ENCODE measurements at places on chromosomes 13 and 19.

GRCh38 chr13:52780092-52780491 lies 40.5 kb upstream of the CNMD start:
- DNase-seq: no peak

DNA sequence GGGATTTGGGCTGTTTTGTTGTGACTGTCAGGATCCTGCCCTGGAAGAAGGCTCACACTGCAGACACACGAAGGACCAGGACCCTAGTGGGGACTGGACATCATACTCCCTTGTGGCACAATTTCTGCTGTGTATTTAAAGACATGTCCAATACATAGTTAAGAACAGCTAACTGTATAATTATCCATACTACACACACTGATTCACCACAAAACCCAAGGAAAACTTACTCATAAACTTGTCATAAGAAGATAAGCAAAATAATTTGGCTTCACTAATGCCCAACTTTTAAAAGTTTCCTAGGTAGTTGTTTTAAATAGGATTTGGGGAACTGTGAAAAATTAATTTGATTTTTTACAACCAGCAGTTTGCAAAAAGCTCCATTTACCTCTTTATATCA lies 46.1 kb downstream of the LATS2 start:
- DNase-seq: no peak

GRCh38 chr13:44350775-44351504 lies 22.7 kb upstream of the SERP2 start:
- DNase-seq: no peak

DNA sequence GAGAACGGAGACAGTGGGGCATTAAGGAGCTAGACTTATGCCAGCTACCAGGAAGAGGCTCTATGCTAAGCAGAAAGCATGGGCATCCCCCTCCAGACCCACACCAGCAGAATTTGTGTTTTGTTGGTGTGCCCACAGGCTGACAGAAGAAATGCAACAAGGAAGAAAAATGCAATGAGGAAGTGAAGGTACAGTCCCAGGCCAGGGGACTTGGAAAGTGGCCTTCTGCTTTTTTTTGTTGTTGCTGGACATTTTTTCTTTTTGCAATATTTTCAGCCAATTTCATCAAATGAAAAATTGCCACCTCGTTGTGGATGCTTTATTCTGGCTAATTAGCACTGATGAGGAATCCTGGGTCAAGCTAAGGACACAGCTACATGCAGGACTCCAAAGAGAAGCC lies 167.7 kb downstream of the TSHZ3 start:
- DNase-seq: no peak

DNA sequence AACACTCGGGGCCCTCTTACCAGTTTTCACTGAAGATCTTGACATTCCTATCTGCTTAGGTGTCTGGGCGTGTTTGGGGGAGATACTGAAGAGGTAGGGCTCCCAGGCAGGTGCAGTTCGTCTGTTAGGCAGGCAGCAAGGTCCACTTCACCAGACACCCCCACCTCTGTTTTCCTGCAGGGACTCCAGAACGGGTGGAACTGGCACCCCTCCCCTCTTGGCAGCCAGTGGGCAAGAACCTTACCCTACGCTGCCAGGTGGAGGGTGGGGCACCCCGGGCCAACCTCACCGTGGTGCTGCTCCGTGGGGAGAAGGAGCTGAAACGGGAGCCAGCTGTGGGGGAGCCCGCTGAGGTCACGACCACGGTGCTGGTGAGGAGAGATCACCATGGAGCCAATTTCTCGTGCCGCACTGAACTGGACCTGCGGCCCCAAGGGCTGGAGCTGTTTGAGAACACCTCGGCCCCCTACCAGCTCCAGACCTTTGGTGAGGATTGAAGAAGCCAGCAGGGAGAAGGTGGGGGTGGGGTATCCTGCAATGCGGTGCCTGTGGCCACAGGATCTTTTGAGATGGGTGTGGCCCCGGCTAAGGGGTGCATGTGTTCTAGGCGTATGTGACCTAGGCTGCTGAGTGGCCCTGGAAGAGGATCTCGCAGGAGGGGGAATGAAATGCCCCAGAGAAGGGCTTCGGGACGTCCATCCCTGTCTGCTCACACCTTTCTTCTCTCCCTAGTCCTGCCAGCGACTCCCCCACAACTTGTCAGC lies 3.3 kb upstream of the ICAM4 start:
- no peak for DNase-seq

GRCh38 chr19:6164906-6165531 lies 29.6 kb downstream of the ACSBG2 start:
- DNase-seq: no peak

DNA sequence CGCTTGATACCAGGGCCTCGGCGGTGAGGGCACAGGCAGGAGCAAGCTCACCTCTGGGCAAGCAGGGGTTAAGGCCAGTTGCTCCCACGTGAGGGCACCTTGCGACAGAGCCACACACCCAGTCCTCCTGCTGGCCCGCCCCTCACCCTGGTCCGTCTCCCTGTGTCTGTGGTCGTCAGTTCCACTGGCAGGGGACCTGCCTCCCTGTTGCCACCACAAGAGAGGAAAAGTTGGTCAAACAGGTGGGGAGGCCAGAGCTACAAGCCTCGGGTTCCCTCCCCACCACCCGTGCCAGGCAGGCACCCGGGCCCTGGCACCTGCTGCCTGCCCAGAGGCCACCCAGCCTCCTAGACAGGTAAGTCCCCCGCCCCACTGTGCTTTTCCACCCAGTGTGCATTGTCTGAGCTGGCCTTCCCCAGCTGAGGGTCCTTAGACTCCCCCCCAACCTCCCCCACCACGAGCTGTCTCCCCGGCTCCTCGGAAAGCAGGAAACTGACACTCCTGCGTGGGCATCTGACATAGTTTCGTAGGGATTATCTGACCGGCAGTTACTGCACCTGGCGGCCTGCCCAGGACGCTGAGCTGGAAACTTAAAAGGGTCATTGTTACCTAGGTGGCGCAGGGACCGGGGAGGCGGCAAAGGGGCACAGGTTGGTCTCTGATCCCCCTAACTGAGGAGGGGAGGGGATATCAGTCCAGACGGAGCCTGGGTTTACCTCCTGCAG lies at the start of gene TJP3:
TSS of gene TJP3 (plus strand) at position 178 of the 725 bp plus-strand sequence. CDS start 20,049 bp downstream, outside the sequence.
- no peak for DNase-seq

DNA sequence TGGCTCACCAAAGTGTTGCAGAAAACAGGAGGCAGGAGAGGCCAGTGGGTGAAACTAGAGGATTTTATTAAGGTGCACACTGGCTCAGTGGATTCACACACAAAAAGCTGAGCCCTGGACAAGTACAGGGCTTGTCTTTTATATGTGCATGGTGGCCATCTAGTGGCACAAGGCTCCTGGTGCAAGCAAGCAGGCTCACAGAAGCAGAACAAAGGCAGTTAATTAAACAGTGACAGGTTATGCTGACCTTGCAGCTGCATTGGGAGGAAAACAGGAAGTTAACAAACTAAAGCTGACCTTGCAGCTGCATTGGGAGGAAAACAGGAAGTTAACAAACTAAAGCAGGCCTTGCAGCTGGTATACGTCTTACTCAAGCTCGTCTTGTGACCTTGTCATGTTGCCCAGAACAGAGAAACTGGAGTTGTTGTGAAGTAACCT lies 65.3 kb upstream of the ZNF681 start:
- peak; percentile 40 for DNase-seq

DNA sequence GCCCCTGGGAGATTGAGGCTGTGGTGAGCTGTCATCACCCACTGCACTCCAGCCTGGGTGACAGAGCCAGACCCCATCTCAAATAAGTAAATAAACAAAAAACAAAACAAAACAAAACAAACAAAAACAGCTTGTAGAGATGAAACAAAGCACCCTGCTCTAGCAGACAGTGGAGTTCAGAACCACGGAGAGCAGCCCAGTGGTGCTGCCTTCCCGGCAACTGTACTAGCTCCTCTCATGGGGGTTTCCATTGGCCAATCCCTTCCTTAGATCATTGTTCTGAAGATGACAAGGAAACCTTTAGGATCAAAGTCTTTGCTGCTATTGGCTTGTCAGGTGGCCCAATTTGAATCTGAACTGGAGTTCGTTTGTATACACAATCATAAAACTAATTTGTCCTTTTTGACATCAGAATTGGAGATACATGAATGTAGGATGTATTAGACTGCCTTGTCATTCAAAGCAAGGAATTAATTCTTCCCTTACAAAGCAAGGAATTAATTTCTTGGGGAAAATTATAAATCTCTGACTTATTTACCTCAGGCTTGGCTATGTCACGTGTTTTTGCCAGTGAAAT lies 19.7 kb upstream of the SYCN start:
- no peak for DNase-seq

DNA sequence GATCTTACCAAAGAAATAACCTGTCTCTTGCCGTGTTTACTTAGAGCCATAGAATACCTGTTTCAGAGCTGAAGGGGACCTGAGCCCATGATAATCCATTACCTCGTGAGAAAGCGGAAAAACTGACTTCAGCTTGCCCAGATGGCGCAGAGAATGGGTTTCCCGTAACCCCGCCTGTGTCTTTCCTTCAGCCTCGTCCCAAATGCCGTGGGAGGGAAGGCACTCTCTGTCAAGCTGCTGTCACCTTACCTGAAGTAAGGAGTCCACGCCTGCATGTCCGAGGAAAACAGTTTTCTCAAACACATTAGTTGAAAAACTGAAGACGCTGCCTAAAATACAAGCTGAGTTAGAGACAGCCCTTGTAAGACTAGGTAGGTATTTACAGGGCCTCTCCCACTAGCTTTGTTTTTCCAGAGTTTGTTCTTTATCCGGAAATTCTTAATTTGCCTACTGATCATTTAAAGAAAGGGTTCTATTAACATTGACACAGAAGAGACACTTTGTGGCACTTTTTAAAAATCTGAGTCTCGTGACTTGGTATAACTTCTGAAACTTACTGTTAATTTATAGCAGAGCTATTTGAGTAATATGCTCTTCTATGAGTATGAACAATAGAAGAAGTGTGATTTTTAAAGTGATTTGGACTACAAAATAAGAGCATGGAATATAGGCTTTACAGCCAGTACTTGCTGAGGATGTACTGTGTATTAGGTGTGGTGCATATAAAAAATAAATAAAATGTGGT lies 1.3 kb upstream of the INTS6 start:
- peak; percentile 45 for DNase-seq

DNA sequence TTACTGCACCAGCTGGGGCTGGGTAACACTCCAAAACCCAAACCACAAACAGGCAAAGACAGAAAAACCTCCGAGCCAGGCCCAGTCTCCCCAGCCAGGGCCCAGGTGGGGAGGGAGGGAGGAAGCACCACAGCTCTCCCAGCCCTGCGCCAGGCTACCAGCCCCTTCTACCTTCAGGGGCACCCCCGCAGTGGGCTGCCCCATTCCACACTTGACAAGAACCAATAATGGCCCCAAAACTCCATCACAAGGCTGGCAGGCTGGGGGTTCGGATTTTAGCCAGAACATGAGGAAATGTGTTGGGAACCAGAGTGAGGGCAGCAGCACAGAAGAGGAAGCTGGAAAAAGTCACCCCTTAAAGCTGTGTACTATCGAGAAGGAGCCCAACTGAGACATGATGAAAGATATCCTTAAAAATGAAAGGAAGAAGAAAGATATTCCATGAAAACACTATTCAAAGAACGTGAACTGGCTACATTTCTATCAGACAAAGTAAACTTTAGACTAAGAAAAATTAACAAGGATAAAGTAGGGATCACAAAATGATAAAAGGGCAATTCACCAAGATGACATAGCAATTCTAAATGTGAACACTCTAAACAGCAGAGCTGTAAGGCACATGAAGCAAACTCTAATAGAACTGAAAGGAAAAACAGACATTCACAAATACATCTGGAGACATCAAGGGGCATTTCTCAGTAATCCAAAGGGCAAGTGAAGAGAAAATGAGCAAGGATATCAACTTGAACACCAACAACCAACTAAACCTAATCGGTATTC lies 12.9 kb downstream of the TUBGCP3 start:
- no peak for DNase-seq

DNA sequence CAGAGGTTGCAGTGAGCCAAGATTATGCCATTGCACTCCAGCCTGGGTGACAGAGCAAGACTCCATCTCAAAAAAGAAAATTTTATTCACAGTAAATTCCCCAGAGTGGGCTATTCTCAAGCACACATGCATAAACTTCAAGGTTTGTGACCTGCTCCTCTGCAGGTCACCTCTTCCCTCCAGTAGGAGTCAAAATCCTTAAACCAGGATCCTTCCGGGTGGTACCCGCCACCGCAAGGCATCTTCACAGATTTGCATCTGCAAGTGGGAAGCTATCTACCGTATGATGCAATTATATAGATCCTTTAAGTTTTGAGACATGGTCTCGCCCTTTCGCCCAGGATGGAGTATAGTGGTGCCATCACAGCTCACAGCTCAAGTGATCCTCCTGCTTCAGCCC lies 3.0 kb upstream of the ECH1 start:
- no peak for DNase-seq

DNA sequence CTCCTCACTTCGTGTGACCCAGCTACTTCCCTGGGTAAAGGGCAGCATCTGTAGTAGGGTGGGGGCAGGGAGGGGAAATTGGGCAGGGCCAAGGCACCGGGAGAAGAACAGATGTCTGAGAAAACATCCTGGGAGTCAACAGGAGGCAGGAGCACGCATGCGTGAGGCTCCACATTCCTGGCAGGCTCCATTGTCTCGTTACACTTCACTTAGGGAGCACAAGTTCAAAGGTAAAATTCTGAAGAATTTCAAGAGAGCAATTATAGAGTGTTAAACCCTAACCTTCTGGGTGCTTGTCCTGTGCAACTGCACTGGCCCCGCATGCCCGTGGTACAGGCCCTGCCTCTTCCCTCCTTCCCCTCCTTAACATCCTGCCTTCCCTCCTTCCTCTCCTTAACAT lies 79.6 kb upstream of the POMP start:
- no peak for DNase-seq

DNA sequence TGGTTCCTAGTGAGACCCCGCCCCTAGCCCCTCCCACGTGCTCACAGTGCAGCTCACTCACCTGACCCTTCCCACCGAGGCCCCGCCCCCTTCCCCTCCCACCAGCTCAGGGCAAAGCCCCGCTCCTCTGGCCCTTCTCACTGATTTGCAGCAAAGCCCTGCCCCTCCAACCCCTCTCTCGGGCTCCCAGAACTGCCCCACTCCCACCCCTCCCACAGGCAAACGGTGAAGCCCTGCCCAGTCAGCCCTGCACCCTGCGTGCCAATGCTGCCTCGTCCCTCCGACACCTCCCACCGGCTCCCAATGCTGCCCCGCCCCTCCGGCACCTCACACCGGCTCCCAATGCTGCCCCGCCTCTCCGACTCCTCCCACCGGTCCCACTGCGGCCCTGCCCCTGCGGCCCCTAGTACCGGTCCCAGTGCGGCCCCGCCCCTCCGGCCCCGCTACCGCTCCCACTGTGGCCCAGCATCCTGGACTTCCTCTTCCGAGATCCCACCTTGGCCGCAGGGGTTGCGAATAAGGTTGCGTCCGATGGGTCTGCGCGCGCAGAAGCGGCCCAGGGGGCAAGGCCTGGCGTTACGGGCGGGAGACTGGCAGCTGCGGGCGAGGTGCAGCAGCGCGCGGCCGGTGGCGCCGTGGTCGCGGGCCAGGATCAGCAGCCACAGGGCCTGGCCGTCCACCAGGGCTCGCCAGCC lies 834 bp downstream of the FBXO27 start:
- peak; percentile 77 for DNase-seq

- no peak for DNase-seq
Measured at GRCh38 chr13:112655913-112656312, 33.9 kb upstream of the ATP11A start.

DNA sequence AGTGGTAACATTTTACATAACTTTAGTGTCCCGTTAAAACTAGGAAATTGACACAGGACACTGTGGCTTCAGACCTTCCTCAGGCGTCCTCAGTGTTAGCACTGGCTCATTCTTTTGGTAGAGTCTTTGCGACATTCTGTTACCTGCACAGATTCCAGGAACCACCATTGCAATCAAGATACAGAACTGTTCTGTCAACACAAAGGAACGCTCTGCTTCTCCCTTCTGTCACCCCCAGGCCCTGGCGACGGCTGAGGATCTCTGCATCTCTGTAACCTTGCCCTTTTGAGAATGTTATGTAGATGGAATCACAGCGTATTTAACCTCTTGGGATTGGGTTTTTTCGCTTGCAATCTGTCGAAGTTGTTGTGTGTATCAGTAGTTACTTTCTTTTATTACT lies 22.6 kb downstream of the KDM4B start:
- no peak for DNase-seq

Measured in activated CD4-positive, alpha-beta T cell treated with anti-CD3 and anti-CD28 coated beads, Interleukin-2, amount 50 U/mL, for 16 hours (primary cell).